ENCODE measurements at places on chromosomes 11 and 22. TPM values are rescaled to one million over a fixed set of nuclear protein-coding genes. Genes with fewer than 3 reads are reported as not detected.

DNA sequence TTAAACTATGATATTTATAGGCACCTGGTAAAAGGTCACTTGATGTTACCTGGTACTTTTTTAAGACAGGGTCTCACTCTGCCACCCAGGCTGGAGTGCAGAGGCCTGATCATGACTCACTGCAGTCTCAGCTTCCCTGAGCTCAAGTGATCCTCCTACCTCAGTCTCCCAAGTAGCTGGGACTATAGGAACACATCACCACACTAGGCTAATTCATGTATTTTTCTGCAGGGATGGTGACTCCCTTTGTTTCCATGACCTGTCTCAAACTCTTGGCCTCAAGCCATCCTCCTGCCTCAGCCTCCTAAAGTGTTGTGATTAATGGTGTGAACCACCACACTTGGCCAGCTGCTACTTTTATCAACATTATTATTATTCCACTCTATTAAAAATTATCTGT lies 47.6 kb downstream of the OR4C45 start:
- DNase-seq: no peak

DNA sequence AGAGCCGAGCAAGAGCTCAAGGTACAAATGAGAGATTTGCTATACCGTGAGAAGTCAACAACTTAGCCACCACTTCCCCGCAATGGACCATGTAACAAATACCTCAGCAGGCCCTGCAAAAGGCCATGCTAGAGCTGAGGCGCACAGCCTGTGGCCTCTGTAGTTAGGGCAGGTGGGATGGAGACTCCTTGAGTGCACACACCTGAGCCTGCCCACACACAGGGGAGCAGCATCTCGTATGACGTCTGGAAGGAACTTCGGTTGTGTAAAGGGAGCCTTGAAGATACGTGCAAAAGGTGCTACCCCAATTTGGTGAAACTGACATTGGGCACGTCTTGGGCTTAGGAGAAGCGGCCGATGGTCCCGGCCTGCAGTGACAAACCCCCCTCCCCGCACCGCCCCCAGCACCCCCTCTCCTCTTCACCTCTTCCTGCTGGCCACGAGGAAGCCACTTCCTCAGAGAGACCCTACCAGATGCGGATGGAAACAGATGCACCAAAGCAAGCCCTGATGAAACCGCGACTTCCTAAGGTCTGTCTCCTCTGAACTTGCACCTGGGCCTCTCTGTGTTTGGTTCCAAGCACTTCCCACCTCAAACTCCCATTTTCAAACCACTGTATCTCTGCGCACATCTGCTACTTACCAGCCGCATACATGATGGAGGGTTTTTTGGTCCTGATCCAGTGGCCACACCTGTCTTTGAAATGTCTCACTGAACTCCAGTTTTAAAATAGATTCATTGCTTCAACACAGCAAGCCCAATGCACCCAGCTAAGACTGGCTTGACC lies 10.6 kb downstream of the CDPF1 start:
- DNase-seq: no peak

- no peak for DNase-seq
These were observed 36.4 kb downstream of the KCNJ4 start for GRCh38 chr22:38418589-38418988.

- DNase-seq: no peak
These were observed 41.9 kb downstream of the MYEOV start for GRCh38 chr11:69335781-69336405.

GRCh38 chr11:88553204-88553603 lies 215.7 kb upstream of the CTSC start:
- peak; percentile 15 for DNase-seq

GRCh38 chr11:85423316-85423715 lies 203.8 kb downstream of the DLG2 start:
- no peak for DNase-seq

GRCh38 chr11:125175896-125176575 lies 11.5 kb downstream of the PKNOX2 start:
- DNase-seq: no peak

DNA sequence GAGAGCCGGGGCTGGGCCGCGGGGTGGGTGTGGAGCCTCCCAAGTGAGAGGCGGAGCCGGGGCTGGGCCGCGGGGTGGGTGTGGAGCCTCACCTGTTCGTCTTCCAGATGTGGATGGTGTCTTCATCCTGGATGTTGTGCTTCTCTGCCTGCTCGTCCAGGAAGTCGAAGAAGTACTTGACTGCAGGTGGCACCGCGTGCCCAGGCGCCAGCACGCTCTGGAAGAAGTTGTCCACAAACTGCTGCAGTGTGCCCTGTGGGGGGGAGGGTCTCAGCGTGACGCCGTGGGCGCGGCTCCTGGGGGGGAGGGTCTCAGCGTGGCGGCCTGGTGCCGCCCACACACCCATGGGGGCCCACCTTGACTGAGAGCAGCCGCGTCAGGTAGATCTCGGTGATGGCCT lies 7.6 kb upstream of the MAPK11 start:
- DNase-seq: no peak

- DNase-seq: no peak
These were observed at the start of gene RIC3 for GRCh38 chr11:8168485-8169257. Gene RIC3, minus strand, starts transcription at chr11:8169025. Its CDS starts 36 bp downstream, at chr11:8168989.

DNA sequence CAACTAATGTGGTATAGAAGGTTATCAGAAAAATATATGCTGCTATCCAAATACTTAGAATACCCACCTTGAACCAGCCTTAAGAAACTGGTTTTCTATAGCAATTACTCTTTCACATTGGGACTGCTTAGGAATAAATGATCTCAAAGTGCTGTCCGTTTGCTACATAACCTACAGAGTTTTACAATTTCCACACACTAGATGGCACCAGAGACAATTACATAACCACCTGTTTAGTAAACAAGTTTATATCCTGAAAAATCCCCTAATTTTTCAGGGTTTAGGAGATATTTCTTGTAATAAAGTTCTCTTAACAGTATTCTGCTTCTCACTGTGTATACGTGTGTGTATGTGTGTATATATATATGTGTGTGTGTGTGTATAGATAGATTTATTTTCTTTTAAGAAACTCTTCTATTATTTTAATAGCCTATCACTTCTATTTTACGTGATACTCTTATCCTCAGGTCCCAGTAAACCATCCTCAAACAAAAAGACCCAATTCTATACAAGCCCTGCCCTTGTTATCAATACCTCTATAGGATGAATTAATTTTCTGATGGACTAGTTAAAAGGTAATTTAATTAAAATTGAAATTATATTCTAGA lies 6.7 kb upstream of the OR5I1 start:
- peak; percentile 47 for DNase-seq

DNA sequence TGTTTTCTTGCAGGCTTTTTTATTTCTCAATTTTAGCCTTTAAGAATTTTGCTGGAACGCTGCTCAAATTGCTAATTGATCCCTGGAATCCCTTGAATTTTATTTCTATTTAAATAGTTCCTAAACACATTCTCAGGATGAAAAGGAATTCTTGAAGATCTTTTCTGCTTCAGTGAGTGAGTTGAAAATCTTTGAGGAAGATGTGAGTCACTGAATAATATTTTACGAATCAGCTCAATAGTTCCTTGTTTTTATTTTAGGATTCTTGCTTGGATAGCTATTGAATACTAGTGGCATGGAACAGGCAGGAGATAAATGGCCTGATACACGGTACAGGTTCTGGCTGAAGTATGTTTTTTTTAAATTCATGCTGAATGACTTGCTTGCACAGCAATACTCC lies 194.6 kb upstream of the CCDC90B start:
- DNase-seq: no peak

GRCh38 chr11:31366795-31367194 lies 2.7 kb downstream of the DCDC1 start:
- DNase-seq: no peak

GRCh38 chr11:45733176-45733575 lies 67.8 kb upstream of the CHST1 start:
- no peak for DNase-seq

DNA sequence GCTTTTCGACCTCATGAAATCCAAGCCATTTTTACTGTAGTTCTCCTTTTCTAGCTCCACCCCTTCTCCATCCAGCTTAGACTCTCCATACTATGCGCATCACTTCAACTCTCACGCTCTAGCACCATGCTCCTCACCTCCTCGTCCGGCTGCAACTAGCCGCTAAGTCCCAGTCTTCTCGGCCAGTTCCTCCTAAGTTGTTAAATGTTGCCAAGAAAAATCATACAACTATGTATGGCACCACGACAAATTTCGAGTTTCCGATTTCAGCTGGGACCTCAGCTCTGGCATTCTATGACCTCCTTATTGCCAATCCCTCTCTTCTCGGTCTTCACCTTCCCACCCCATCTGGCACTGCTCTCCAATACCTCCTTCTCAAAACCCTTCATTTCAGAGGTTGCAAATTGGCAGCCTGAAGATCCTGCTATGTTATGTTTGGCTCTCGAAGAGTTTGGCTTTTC lies 1.0 kb downstream of the ZNF70 start:
- DNase-seq: peak; percentile 42

DNA sequence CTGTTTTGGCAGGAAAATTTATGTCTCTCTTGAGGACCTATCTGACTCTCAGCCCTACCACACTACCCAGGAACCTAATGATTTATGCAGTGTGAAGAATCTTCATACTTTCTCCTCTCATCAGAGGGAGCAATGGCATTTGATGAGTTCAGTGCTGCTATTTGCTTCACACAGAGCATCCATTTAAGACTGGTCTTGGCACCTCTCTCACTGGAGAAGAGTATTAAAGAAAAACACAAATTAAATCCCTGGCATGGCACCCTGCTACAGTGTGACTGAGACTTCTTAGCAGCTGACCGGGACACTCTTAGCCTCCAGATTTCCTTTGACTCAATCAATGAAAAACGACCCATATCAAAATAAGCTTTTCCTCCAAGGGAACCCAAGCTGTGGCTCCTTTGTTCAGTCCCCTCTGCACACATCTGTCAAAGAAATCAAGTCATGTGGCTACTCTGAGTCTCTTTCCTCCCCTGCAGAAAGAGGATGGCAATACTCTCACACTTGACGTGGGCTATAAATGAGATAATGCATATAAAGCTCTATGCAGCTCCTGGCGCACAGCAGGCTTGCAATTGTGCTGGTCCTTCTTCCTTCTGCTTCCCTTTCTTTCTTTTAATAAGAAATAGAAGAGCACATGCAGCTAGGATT lies 186.1 kb upstream of the E2F8 start:
- no peak for DNase-seq

DNA sequence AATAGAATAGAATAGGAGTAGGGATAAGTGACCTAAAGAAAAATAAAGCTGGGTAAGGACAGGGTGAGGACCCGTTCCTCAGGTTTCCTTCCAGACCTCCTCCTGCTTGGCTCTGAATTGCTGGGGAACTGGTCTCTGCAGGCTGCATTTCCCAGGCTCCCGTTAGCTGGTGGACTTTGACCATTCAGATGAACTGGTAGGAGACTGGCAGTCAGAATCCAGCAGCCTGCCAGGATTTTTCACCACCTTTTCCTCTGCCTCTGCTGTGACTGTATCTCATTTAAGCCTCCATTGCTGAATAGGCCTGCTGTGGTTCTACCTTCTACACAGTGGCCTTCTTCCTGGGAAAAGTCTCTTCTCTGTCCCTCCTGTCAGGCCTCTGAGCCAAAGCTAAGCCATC lies 24.6 kb upstream of the SMPD1 start:
- DNase-seq: no peak

GRCh38 chr22:47457509-47458300 lies 695.3 kb downstream of the TBC1D22A start:
- DNase-seq: no peak

CNGA4 gene
- not detected for total RNA-seq

FREY1 gene
- 0.85 TPM for total RNA-seq

SHISAL1 gene
- total RNA-seq: not detected

SCGB1A1 gene
- not detected for total RNA-seq

SNX19 gene
- 90.2 TPM for total RNA-seq

CCDC15 gene
- 2.9 TPM for total RNA-seq

All from dermis blood vessel endothelial cell (primary cell).